ENCODE measurements at places on chromosomes 4 and X. TPM values are rescaled to one million over a fixed set of nuclear protein-coding genes. Genes with fewer than 3 reads are reported as not detected.

DNA sequence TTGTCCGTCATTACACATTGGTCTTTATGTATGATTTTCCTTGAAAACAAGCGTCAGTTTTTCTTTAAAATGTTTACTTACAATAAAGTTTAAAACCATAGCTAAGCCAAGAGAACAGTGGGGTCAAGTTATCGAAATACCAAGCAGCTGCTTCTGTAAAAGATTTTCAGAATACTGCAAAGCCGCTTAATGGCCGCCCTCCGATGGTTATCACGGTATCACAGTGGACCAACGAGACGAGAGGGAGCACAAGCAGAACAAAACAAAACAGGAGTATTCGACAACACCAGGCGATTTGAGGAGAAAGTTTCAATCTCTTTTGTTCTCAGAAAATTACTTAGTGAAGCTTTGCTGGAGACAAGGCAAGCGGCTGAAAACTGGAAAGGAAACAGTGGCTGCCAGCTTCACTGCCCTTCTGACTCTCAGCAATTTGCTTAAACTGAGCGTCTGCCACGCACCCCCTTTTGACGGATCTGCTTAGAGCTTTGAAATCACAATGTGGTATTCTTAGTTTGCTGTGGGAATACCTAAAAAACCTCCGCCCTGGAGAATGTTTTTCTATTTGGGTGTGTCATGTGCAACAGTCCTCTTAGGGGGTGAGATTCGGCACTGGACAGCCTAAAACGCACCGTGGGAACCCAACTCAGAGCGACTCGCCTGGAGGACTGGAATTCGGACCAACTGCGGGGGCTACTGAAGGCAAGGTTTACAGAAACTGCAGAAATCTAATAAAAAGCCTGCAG, 199.8 kb downstream of the NSUN7 start:
- peaks cover 41% of the 10 kb centered on the region for H3K36me3 ChIP-seq
- no peak for DNase-seq
- no peaks in the 10 kb centered on the region for H3K27me3 ChIP-seq
- H3K4me1 ChIP-seq, result no peaks in the 10 kb centered on the region

DNA sequence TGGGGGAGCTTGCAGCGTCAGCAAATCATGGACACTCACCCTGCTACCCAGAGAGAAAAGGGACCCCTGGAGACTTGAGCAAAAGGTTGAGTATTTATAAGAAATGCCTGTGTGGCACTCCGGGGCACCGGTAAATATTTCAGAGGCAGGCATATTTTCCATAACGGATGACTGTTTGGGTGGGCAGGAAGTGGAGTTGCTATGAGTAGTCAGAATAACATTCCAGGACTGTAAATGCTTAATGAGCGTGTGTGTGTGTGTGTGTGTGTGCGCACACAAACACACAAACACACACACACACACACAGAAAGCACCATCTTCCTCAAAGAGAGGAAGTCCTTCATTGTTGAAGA, 74.6 kb downstream of the MXRA5 start:
- H3K4me3 ChIP-seq, result peak overlapping the region; percentile 10
- H3K4me1 ChIP-seq, result peaks cover 38% of the 10 kb centered on the region
- no peaks in the 10 kb centered on the region for H3K36me3 ChIP-seq
- no peaks in the 10 kb centered on the region for H3K27me3 ChIP-seq
- peak overlapping the region; percentile 1 for H3K27ac ChIP-seq

GRCh38 chrX:24493740-24494581, 28.9 kb downstream of the PDK3 start:
- no peak overlapping the region for H3K27ac ChIP-seq
- H3K4me3 ChIP-seq, result no peak overlapping the region
- peaks cover 47% of the 10 kb centered on the region for H3K27me3 ChIP-seq
- no peaks in the 10 kb centered on the region for H3K4me1 ChIP-seq

- no peak overlapping the region for H3K4me3 ChIP-seq
- H3K27ac ChIP-seq, result no peak overlapping the region
- peaks cover 6% of the 10 kb centered on the region for H3K36me3 ChIP-seq
- H3K4me1 ChIP-seq, result no peaks in the 10 kb centered on the region
- no peak for DNase-seq
Observed at GRCh38 chr4:38462367-38463055, 201.5 kb upstream of the KLF3 start.

DNA sequence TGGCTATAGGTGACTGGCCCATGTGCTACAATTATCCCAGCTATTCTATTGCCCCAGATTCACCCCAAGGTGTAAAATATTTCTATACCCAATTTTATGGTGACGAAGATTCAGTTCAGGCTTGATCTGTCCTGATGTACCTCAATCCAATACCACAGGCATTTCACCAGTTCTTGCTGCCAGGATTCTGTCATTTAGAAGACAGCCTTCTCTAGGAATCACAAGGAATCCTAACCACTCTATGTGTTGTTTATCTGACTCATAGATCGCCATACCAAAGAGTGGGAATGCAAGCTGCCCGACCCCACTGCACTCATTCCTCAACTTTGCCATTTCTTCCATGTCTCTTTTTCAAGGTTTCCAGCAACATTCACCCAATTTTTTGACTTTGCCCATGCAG, 355.0 kb upstream of the EMCN start:
- no peak overlapping the region for H3K4me3 ChIP-seq
- H3K27ac ChIP-seq, result no peak overlapping the region
- peaks cover 11% of the 10 kb centered on the region for H3K4me1 ChIP-seq
- no peaks in the 10 kb centered on the region for H3K27me3 ChIP-seq

DNA sequence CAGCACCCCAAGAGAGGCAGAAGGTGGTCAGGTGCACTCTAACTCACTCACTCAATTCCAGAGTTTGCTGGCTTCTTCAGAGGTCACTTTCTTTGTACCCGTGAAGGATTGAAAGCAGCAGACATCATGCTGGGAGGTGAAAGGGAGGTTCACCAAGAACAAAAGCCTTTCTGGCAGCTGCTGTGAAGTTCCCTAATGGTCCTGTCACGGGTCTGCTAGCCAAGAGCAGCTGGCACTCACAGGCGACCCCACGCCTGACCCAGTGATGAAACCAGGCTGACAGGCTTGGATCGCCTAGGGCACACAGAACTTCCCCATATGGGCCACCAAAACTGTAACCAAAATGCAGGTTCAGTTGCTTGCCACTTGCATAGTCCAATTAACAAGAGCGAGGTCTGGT, 11.8 kb downstream of the NUDT11 start:
- H3K36me3 ChIP-seq, result no peaks in the 10 kb centered on the region
- no peak for DNase-seq
- no peaks in the 10 kb centered on the region for H3K4me1 ChIP-seq
- H3K4me3 ChIP-seq, result no peak overlapping the region

- DNase-seq, result no peak
- no peak overlapping the region for H3K4me3 ChIP-seq
- H3K27me3 ChIP-seq, result peaks cover 26% of the 10 kb centered on the region
- H3K36me3 ChIP-seq, result peaks cover 6% of the 10 kb centered on the region
- H3K27ac ChIP-seq, result no peak overlapping the region
- H3K4me1 ChIP-seq, result no peaks in the 10 kb centered on the region
Observed at GRCh38 chrX:153622661-153623309, 23.8 kb upstream of the CCNQ start.

DNA sequence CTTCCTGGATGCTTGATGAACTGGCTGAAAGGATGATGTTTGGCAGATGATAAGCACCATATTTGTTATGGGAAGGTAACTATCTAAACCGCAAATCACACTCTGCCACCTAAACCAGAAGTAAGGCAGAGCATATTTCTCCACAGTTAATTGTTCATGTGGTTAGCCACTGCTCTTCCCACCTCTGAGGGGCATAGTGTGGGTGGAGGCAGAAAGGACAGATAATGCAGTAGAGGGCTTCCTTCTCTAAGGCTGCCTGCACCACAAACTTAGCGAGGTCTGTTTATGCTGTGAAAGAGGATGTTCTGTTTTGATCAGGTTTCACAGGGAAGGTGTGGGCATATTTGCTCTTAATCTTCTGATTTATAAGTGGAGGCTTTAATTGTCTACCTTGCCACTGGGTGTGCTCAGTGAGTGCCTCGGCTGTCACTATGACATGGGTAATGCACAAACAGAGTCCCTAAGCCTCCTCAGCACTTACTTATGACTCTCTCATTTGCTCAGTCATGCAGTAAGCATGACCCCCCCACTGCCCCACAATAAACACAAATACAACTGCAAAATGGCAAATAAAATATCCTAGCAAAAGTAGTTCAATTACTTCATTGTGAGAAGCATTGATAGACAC, 401.0 kb downstream of the TMA16 start:
- H3K36me3 ChIP-seq, result no peaks in the 10 kb centered on the region
- H3K4me3 ChIP-seq, result no peak overlapping the region
- H3K27ac ChIP-seq, result no peak overlapping the region

DNA sequence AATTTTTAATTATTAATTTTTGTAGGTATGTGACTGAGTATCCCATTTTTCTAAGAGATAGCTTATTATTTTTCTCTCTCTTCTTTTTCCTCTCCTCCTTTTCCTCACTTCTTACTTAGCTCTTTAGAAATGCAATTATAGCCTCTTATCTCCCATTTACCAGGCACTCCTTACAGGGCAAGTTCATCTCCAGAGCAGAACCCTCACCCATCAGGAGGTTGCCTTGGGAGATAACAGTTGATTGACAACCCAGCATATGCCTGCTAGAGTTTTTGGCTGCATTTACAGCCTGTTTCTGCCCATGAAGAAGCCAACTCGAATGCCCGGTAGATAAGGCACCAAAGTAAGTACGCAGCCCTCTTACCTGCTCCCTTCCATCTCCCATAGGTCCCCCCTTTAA, 572.9 kb upstream of the ZFP42 start:
- peaks cover 12% of the 10 kb centered on the region for H3K4me1 ChIP-seq
- no peaks in the 10 kb centered on the region for H3K27me3 ChIP-seq
- no peak overlapping the region for H3K27ac ChIP-seq
- H3K36me3 ChIP-seq, result no peaks in the 10 kb centered on the region

- no peak overlapping the region for H3K4me3 ChIP-seq
- no peak overlapping the region for H3K27ac ChIP-seq
- peaks cover 44% of the 10 kb centered on the region for H3K27me3 ChIP-seq
- H3K4me1 ChIP-seq, result no peaks in the 10 kb centered on the region
Observed at GRCh38 chrX:71057848-71058530, 10.1 kb downstream of the SNX12 start.

XK gene
- total RNA-seq, result 0.63 TPM

PRRG3 gene
- total RNA-seq, result not detected

MGAT4D gene
- not detected for total RNA-seq

UTP14A gene
- total RNA-seq, result 48.3 TPM

All from MCF 10A (cell line).